ENCODE measurements at places on chromosomes 4 and X.

- no peak for DNase-seq
Observed at GRCh38 chr4:48491514-48492176, 1.6 kb downstream of the ZAR1 start.

DNA sequence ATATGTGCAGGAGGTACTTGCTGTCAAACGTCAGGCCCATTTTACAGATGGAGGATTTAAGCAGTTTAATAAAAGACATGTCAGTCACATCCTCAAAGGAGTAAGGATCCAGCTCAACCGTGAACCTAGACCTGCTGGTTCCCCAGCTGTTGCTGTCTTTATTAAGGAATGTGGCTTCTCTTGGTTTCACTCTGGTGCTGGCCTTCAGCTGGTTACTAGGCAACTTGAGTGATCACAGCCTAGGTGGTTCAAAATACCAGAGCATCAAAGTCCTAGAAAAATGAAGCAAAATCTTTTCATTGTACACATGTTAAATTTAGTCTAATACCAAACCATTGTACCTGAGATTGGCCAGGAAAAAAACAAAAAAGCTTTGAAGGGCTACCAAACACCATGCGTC, 32.7 kb upstream of the GLRA2 start:
- no peak for DNase-seq

DNA sequence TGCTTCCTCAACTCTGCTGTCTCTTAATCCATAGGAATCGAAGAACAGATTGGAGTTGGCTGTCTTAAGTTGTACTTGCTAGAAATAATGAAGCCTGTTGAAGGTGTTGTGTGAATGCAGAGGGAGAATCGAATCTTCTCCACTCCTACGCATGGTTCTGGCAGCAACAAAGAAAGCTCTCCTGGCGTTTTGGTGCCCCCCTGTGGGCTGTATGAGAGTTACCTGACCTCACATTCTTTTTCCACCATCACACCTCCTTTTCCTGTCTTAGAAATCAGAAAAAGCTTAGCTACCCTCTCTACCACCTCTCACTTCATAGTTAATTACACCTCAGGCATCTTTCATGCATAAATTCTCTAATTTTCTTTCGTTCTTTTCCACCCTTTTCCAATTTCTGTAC, 16.3 kb downstream of the KLF8 start:
- DNase-seq, result peak; percentile 48

DNA sequence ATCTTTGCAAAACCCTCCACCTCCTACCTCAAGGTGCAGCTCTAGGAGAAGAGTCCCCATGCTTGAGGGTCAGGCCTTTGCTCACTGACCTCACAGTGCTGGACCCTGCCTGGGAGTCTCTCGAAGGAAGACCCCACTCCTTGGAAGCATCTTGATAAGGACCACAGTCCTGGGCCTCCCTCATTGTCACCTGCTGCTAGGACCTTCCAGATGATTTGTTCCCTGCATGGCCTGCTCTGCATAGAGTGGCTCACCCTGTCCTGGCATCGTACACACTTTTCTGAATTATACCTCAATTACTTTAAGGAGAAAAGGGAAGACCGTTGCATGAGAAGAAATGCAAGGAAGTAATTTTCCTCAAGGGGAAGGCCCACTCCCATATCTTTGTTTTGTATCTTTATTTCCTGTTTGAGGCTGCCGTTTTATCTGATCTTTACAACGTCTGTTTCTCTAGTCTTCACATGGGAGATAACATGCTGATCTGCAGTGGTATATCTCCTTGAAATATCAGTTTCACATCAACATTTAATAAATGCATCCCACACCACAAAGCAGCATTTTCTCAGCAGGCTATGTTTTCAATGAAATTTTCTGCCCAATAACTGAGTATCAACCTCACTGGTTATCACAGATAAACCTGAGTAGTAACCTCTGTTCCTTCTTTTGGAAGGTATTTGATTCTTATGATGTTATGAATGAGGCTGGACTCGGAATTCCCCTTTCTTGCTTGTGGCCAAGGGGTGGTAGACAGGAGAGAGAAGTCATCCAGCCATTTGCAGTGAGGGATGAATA, 15.0 kb upstream of the AKAP17A start:
- no peak for DNase-seq

DNA sequence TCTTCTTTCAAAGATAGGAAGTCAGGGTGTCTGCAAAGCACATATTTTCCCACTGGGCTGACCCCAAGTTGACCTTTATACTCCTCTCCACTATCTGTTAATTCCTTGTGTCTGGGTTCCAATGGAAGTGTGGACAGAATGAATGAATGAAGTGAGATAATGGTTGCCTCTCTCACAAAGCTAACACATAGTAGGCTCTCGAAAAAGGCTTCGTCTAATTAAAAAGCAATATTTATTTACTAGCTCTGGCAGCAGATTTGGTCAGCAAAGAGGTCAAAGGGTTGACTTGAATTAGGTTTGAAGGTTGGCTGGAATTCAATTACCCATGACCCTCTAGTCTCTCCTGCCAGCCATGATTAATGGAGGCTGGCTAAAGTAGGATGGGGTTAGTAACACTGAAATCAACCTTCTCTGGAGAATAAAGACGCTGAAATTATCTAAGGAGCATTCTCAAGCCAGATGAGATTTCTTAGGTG, 280.3 kb upstream of the KLF3 start:
- DNase-seq, result peak; percentile 27

DNA sequence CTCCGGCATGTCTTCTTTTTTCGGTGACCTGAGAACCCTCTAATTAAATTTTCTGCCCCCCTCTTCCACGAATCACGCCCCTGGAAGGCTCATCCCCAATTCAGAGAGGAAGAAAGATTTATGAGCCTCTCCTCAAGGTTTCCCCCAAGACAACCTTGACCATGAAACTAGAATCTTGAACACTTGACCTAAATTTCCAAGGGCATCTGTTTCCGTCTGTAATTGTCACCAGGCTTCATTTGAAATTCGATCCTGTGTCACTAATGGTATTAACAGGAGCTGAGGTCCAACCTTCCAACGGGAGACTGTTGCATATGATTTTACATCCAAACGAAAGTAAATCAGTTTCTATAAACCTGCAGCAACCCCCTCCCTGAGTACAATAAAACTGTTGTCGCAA, 139.9 kb upstream of the ZIC3 start:
- no peak for DNase-seq

- no peak for DNase-seq
Observed at GRCh38 chr4:73875401-73875800, 6.2 kb downstream of the CXCL1 start.

GRCh38 chr4:36006226-36006625, 238.1 kb downstream of the ARAP2 start:
- no peak for DNase-seq

- DNase-seq, result no peak
Observed at GRCh38 chr4:107815158-107815557, 9.6 kb upstream of the SGMS2 start.

- no peak for DNase-seq
Observed at GRCh38 chr4:38939165-38939564, 71.6 kb downstream of the FAM114A1 start.
